Colonic mucosa (tissue), 4 donors: ENCODE measurements at places on chromosomes 7 and 10. TPM values are rescaled to one million over a fixed set of nuclear protein-coding genes. Genes with fewer than 3 reads are reported as not detected.

PWWP2B gene
- 61.0 TPM for total RNA-seq

SPDYE11 gene
- not detected for total RNA-seq

FGFR2 gene
- 25.6 TPM for total RNA-seq

- no peak for DNase-seq
These were observed 82.6 kb upstream of the LRRC4 start for GRCh38 chr7:128113839-128114238.

- no peak for DNase-seq
These were observed 238.1 kb upstream of the BMPER start for GRCh38 chr7:33667196-33667595.

- DNase-seq = no peak
These were observed 12.5 kb upstream of the TRIM8 start for GRCh38 chr10:102631525-102632393.

DNA sequence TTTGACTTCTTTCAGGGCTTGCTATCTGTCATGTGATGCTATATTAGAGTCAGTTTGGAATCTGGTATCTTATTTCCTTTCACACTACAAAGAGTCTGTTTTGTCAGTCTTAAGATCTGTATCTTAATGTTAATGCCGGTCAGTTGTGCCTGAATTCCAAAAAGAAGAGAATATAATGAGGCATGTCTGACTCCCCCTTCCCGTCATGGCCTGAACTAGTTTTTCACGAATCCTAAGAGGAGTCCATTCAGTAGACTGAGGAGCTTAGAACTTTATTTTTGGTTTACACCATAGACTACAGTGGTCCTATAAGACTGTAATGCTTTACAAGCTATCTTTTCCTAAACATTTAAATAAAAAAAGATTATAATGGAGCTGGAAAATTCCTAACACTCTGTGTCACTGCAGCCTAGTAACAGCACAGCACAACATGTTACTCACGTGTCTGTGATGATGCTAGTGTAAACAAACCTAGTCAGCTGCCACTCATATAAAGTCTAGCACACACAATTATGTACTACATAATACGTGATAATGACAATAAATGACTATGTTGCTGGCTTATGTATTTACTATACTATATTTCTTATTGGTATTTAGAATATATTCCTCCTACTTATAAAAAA lies 50.6 kb downstream of the VPS41 start:
- no peak for DNase-seq

- no peak for DNase-seq
These were observed 22.6 kb downstream of the AQP1 start for GRCh38 chr7:30934225-30934624.

GRCh38 chr7:46513447-46513848 lies 592.4 kb upstream of the IGFBP3 start:
- DNase-seq = no peak

DNA sequence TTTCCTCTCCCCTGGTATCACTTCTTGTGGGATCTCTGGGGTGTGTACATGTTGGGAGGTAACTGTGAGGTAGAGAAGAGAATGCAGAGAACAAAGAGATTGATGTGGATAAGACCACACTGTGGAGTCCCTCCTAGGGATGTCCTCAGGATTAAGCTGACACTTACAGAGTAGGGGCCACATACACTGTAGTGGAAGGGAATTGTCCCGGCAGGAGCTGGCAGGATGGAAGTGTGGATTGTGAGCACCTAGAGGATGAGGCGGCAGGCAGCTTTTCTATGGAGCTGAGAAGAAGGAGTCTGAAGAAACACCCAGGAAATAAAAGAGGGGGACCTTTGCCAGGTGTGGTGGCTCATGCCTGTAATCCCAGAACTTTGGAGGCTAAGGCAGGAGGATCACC lies 13.5 kb downstream of the AGFG2 start:
- DNase-seq = no peak

GRCh38 chr7:67618556-67619162 lies 622.0 kb downstream of the TYW1 start:
- no peak for DNase-seq

DNA sequence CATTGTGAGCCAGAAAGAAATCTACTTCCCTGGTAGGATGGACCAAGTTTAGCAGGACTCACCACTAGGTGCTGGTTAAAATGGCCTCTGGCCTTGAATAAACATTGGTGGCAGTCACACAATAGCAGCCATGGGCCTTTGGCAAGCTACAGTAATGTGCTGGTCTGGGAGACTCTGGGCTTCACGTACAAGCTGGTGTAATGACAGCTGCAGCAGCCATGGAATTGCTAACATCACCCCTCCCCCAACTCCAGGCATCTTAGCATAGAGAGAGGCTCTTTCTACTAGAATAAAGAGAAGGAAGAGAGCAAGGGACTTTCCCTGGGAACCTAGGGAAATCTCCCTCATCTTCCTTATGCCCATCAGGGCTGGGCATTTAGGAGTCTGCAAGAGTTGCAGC lies 205.1 kb upstream of the SEMA3A start:
- no peak for DNase-seq
